ENCODE measurements at places on chromosomes 3 and 15.

GRCh38 chr3:132661101-132661500 is 972 bp downstream of the UBA5 start:
- DNase-seq: no peak

- DNase-seq: no peak
Observed at GRCh38 chr3:128307781-128308469, 154.6 kb downstream of the EEFSEC start.

GRCh38 chr3:23079976-23080375 is 123.2 kb upstream of the UBE2E2 start:
- DNase-seq: no peak

- DNase-seq: no peak
Observed at GRCh38 chr3:32743934-32744333, 58.9 kb downstream of the CNOT10 start.

DNA sequence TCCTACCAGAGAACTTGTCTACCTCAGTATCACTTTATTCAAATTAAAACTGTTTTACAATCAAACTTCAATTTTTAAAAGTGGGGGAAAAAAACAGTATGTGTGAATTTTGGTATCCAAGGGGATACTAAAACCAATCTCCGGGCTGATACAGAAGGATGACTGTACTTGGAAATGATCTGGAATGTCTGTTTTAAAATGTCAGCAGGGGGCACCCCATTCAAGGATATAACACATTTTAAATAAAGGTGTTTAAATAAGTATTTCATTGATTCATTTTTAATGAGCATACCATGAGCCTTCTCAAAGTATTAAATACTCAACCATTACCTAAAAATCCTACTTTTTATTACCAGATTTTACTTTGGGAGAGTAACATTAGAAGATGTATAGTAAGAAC is 67.9 kb downstream of the ULK4 start:
- no peak for DNase-seq

GRCh38 chr3:88996691-88997090 is 110.7 kb upstream of the EPHA3 start:
- no peak for DNase-seq

DNA sequence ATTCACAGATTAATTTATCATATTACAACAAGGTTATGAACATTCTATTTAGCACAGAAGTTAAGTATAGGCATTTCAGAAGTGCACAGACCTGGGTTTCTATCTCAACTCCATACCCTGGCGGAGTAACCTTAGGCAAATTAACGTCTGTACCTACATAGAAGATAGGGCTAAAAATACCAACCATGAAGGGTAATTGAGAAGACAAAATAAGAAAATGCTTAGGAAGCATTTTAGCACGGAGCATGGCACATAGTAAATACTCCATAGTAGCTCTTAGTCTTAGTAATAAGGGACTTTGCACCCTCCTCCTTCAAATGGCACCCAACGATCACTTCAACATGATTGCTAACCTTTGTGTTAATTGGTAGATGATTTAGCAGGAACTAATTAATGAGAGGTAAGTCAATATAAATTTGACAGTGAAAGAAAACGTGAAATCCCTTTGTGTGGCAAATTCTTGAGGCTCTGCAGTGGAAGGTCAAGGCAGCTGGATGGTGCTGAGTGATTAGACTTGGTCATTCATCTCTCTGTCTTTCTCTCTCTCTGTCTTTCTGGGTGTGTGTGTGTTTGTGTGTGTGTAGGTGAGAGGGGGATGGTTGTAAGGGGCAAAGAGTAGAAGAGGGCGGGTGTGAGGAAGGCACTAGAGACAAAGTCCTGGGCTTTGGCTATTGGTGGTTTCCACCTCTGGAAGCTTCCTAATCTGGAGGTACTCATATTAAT is 131.1 kb upstream of the PHLDB2 start:
- DNase-seq: no peak

GRCh38 chr15:36401586-36401966 is 177.8 kb upstream of the CDIN1 start:
- DNase-seq: no peak

DNA sequence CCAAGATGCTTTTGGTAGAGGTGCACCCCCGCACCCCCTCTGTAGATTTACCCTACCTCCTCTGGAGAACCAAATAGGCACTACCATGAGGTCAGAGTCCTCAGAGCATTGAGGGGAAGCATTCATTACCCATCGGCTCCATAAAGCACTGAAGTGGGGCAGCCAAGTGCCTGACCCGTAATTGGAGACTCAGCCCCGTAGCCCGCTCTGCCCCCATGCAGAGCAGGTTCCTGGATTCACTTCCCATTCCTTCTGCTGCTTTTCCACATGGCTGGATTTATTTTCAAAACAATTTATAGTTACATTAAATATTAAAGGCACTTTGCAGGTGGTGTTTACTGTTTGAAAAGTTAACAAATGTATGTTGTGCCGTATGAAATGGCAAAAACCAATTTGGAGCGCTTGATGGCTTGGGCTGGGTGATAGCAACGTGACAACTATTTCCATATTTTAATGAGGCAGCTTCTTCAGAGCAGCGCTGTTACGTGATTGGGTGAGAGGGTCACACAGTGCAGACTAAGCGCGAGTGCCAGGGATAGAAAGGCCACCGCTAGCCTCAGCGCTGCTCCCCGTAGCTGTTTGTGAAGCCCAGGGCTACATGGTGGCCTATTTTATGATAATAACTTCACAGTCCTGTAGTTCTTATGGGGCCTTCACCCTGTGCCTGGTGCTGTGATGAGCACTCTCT is 373.8 kb upstream of the PROK2 start:
- DNase-seq: no peak

DNA sequence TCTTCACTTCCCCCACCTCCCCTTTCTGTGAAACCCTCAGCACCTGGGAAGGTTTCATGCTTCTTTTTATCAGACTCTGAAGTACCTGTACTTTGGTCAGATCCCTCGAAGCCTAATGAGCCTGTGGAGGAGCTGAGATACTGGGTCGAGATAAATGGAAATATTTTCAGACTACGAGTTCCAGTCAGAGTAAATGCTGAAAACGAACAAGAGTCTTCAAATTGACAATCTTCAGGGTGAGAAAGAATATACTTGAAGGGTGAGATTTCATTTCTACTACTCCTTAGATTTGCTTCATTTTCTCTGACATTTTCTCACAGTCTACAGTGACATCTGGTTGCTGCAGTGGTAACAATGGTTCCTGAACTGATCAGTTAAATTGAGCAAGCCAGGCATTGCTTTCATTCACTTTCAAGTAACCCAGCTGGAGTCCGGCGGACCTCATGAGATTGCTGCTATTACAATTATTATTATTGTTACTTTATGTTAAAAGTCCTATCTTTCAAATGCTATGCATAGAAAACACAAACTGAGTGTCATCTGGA is 337.2 kb downstream of the VGLL3 start:
- DNase-seq: no peak

DNA sequence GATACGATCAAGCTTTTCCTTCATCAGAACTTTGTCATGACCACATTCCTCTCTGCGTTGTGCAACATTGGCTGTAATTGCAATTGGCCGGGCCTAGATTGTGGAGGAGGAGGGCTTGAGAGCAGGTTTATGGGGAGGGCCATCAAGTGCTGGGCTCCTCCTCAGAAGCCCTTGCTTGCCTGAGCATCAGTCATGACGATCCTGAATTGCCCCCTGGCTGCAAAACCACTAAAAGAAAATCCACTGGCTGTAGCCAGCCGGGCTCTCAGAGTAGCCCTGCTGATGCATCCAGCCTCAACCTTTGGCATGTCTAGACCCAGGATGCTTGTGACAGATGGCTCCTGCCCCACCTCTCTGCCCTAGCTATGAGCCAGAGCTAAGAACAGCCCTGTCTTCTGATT is 13.4 kb upstream of the TRH start:
- no peak for DNase-seq

GRCh38 chr3:150169330-150169940 is 198.7 kb upstream of the PFN2 start:
- no peak for DNase-seq

- no peak for DNase-seq
Observed at GRCh38 chr15:69380100-69380725, 33.9 kb upstream of the KIF23 start.

DNA sequence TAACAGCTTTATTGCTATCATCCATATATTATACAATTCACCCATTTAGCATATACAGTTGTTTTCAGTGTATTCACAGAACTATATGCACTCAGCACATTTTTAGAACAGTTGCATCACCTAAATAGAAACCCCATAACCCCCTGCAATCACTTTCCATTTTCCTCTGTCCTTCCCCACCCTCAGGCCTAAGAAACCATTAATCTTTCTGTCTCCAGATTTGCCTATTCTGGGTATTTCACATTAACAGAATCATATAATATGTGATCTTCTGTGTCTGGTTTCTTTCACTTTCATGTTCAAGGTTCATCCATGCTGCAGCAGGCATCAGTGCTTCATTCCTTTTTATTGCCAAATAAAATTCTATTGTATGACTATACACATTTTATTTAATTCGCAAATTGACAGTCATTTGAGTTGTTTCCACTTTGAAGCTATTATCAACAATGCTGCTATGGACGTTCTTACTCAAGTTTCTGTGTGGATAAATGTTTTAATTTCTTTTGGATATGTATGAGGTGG is 39.8 kb downstream of the ADAMTS17 start:
- no peak for DNase-seq

DNA sequence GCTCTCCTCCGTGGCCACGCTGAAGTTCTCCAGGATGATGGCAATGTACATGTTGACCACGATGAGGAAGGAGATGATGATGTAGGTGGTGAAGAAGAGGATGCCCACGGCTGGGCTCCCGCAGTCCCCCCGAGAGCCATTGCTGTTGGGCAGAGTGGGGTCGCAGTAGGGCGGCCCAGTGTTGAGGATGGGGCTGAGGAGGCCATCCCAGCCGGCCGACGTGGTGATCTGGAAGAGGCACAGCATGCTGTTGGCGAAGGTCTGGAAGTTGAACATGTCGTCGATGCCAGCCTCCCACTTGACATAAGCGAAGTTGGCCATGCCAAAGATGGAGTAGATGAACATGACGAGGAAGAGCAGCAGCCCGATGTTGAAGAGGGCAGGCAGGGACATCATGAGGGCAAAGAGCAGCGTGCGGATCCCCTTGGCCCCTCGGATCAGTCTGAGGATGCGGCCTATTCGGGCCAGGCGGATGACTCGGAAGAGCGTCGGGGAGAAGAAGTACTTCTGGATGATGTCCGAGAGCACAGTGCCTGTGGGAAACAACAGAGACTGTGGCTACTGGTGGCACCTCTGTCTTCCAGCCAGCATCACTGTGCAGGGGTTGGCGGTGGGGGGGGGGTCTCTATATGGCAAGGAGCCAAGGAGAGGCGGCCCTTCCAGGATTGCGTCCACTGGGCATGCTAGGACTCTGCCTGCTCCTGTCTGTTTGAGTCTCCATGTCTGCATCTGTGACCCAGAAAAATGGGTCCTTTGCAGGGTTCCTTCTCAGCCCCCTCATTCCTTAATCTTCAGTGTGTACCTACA is 55.1 kb downstream of the EXOG start:
- DNase-seq: no peak

GRCh38 chr3:136958939-136959338 is 1.2 kb downstream of the IL20RB start:
- DNase-seq: no peak

GRCh38 chr3:39541917-39542329 is 74.4 kb downstream of the MOBP start:
- DNase-seq: no peak

GRCh38 chr3:61725851-61726333 is 164.5 kb downstream of the PTPRG start:
- no peak for DNase-seq

DNA sequence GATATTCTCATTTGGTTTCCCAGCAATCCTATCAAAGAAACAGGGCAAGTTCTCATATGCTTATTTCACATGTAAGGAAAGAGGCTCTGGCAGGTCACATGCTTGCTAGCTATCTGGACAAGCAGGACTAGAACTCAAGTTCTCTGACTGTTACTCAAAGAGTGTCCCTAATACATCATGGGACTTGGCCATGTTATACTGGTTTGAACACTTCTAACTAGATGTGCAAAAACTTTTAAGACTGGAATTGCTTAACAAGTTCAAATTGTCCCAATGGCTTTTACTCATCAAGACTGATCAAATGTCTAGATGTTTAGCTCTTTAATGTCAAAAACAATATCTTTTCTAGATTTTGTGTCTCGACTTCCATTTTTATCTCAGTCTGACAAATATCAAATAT is 6.8 kb downstream of the GATM start:
- no peak for DNase-seq

DNA sequence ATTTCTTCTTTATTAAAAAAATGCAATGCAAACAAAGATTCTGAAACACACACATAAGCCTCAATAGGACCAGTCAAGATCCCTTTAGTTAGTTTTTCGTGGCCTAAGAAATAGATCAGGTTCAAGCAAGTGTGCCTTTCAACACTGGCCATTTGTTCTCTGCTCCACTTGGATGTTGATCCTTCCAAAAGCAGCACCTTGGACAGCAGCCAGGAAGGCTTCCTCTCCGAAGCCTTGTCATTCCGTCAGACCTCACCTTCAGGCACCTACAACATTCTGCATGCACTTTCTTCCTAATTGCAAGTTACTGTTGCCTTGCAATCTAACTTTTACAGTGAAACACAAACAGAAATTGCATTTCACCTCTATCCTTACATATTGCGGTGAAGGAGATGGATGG is 155.9 kb upstream of the FEZF2 start:
- no peak for DNase-seq

DNA sequence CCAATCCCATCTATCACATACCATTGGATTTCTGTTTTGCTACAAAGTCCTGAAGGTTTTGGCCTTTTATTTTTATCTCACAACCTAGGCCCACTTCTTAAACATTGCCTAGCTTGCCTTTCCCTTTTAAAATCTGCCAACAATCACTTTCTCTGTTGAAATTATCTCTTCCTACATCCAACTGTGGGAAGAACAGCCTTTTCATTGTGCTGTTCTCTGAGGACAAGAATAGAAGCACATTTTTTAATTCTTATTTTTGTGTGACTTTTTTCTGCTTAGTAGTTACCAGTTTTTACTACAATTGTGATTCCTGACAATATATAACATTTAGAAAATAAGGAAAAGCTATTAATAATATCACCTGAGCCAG is 159.2 kb downstream of the CNTN6 start:
- DNase-seq: no peak

- no peak for DNase-seq
Observed at GRCh38 chr3:121670676-121671075, 10.0 kb upstream of the HCLS1 start.

DNA sequence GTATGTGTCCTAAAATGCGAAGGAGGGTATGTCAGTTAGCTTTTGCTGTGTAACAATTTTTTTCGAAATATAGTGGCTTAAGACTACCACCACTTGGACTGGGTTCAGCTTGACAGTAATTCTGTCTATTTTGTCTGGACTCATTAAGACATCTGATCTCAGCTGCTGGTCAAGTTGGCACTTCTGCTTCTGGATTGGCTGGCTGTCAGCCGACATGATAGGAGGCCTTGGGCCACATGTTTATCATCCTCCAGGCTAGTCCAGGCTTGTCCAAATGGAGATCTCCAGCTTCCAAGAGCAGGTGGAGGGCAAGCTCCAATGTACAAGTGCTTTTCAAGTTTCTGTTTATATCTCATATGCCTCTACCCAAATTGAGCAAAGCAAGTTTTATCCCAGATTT is 95.9 kb downstream of the GALK2 start:
- no peak for DNase-seq

Measured in GDM1 (cell line).